Stimulated activated CD4-positive, alpha-beta T cell treated with anti-CD3 and anti-CD28 coated beads, TNF-alpha, amount 100 ng/mL, for 4 hours (primary cell): ENCODE measurements at places on chromosomes 16 and 17.

- no peak for DNase-seq
Measured at GRCh38 chr17:79916991-79917901, 78.0 kb upstream of the CBX4 start.

GRCh38 chr17:76384987-76385891 lies 830 bp downstream of the SPHK1 start:
- peak; percentile 17 for DNase-seq

GRCh38 chr17:45380991-45381390 lies 51.7 kb downstream of the ARHGAP27 start:
- no peak for DNase-seq

DNA sequence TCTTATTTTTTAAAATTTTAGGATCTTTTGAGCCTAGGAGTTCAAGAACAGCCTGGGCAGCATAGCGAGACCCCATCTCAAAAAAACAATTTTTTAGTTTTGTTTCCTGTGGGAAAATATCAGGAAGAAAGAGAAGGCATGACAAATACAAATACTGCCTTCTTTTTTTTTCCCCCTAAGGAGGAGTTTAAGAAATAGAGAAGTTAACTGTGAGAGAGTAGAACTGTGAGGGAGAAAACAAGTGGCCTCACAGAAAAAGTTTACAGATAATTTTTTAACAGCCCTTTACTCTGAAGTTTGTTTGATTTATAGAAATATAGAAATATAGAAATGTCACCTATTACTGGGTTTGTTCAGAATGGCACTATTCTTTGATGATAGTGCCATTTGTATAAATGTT lies 21.1 kb downstream of the TTYH2 start:
- DNase-seq, result no peak

GRCh38 chr16:49747654-49748053 lies 108.3 kb downstream of the ZNF423 start:
- no peak for DNase-seq

DNA sequence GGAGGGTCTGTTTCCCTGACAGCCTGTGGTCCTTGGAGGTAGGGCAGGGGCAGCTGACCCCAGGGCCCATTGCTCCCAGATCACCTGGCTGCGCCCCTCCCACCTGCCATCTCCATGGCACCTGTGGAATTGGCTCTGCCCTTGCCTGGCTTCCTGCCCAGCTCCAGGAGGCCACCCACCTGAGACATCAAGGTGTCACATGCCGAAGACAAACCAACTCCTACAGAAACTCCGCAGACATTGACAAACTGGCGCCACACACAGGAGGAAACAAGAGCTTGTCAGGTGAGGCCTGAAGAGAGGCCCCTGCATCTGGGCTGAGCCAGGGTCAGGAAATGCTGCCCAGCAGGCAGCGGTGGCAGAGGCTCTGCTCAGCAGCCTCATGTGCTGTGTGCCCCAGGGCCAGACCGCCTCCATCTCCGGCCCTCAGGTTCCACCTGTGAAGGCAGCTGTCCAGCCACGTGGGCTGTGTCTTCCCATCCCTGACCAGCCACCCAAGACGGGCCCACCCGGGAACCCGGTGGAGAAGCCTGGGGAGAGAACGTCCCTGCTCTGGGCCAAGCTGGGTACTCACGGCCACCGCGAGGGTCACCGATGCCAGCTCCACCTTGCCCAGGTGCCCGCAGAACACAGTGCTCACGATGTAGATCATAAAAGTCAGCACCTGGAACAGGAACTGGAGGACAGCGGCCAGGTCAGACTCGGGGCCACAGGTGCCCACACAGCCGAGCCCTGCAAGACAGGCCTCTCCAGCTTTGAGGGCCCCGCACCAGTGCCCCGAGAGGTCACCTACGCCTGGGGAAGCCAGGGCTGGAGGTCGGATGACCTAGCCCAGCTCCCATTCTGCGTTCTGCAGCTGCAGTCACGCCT lies 1.6 kb downstream of the SLC47A2 start:
- DNase-seq, result no peak

- no peak for DNase-seq
Measured at GRCh38 chr17:42913981-42914617, 13.5 kb downstream of the G6PC1 start.

GRCh38 chr16:53078765-53079485 lies 24.1 kb downstream of the CHD9 start:
- DNase-seq, result no peak

DNA sequence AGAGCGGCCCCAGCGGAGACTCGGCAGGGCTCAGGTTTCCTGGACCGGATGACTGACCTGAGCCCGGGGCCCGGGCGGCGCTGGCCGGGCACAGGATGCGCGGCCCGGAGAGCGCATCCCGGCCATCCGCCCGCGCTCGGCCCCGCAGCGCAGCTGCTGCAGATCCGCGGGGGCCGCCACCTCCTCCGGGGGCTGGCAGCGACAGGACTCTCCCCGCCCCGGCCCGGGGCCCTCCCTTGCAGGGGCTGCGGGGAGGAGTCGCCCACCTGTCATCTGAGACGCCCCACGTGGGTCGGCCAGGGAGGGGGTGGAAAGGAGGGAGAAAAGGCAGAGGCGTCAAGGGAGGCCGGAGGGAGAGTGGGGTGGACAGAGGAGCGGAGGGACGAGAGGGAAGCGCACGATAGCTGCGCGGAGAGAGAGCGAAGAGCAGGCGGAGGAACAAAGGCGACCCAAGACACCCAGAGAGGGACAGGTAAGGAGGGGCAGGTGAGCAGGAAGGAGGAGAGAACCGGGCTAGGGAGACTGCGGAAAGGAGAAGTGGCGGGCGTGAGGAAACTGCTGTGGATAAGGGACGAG lies 471 bp upstream of the PRKAR1A start:
- peak; percentile 54 for DNase-seq
